ENCODE measurements at places on chromosomes 6 and 20.
A peak's percentile ranks its signal among the peaks of the same experiment; 100 is the strongest.

GRCh38 chr6:41367700-41368099, 32.3 kb downstream of the NCR2 start:
- peak; percentile 78 for DNase-seq

- DNase-seq: no peak
Observed at GRCh38 chr20:5116875-5117274, 2.9 kb downstream of the PCNA start.

DNA sequence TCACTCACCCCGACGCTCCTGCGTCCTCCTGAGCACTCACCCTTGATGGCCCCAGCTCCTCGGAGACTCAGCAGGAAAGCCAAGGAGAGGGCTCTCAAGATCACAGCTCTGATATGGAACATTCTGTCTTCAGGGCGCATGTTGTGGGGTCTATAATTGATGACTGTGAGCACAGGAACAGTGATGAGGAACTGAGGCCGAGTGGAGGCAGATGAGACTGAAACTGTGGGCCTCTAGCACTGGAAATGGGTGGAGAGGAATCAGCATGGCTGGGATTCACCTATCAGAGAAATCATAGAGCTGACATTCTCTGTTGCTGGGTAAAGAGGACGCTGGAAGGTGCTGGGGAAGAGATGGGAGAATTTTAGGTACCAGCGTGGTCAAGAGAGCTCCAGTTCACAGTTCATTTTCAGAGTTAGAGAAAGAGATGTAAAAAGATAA, at the start of gene HLA-DPA1:
Gene HLA-DPA1, minus strand, starts transcription at position 219 of the 441 bp plus-strand sequence.
- no peak for DNase-seq

DNA sequence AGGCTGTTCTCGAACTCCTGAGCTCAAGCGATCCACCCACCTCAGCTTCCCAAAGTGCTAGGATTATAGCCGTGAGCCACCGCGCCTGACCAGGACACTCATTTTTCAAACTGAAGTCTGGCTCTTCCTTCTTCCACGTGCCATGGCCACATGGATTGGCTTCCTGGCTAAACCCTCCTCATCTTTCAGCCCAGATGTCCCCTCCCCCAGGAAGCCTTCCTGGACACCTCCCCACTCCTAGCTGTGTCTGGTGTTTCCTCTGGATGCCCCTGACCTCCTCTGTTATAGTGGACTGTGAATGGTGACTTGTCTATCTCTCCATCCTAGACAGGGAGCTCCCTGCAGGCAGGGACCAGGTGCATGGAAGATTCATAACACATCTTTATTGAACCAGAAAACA, 57.2 kb downstream of the RIPOR3 start:
- DNase-seq: no peak

- no peak for DNase-seq
Observed at GRCh38 chr20:44496976-44497375, 21.3 kb downstream of the TTPAL start.

- no peak for DNase-seq
Observed at GRCh38 chr6:162728197-162728596, 423 bp downstream of the PACRG start.

DNA sequence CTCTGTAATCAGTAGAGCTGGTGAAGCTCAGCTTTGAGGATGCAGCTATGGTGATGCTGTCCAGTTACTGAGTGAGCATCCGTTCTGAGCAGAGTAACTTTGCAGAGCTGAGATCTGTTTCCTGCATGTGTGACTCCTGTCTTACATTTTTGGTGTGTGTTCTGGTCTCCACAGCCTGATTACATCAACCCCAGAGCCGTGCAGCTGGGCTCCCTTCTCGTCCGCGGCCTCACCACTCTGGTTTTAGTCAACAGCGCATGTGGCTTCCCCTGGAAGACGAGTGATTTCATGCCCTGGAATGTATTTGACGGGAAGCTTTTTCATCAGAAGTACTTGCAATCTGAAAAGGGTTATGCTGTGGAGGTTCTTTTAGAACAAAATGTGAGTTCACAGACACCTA, 81.6 kb downstream of the FAM120B start:
- DNase-seq: no peak

- DNase-seq: no peak
Observed at GRCh38 chr6:35401514-35401913, 50.6 kb upstream of the FANCE start.

DNA sequence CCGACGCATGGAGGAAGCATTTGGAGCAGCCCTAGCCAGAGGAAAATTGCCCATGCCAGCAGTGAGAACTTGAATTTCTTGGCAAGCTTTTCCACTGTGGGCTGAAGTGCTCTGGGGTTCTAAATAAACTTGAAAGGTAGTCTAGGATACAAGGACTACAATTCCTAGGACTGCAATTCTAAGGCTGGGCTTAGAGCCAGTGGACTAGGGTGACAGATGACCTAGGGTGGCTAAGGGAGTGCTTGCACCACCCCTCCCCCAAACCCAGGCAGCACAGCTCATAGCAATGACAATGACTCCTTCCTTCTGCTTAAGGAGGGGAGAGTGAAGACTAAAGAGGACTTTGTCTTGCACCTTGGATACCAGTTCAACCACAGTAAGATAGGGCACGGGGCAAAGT, 122.3 kb downstream of the THBS2 start:
- DNase-seq: no peak

DNA sequence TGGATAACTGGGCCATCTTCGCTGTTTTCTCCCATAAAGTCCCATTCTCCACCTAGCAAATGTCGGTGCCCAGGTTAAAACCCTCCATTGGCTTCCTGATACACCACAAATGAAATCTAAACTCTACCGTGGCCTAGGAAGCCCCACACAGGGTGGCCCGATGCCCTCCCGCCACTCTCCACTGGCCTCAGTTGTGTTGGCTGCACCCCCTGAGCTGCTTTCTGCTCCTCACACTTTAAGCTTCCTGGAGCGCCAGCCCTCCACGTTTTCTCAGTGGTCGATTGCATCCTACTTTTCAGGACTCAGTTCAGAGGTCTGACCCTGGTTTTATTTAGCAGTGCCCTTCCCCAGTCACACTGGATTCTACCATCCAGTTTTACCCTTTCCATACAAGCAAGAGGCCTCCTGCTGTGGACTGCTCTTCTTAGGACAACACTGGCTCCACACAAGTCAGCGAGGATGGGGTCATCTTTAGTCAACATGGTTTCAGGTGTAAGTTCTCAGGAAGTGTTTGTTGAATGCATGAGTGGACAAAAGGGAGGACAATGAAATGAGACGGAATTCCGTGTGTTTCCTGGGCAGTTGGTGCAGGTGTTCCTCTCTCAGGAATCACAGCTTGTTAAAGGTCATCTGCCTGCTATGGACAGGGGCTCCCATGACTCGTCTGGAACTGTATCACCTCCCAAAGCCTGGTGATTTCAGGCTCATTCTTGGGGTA, 124.1 kb downstream of the SULF2 start:
- no peak for DNase-seq

DNA sequence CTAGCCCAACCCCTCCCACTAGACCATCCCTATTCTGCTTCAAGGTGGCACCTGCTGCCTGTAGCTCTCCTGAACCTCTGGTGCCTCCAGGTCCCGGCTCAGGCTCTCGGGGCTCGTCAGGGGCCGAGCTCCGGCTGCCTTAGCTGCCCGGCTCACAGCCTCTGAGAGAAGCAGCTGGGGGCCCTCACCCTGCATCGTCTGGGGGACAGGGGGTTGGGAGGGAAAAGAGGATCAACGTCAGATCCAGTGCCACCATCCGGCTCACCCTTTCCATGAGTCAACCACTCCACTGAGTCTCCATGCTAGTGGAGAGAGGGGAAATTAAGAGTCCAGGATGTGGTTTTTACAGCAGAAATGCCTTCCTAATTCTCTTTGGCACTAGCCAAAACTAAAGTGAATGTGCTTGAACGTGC, 13.0 kb downstream of the BAG6 start:
- no peak for DNase-seq

DNA sequence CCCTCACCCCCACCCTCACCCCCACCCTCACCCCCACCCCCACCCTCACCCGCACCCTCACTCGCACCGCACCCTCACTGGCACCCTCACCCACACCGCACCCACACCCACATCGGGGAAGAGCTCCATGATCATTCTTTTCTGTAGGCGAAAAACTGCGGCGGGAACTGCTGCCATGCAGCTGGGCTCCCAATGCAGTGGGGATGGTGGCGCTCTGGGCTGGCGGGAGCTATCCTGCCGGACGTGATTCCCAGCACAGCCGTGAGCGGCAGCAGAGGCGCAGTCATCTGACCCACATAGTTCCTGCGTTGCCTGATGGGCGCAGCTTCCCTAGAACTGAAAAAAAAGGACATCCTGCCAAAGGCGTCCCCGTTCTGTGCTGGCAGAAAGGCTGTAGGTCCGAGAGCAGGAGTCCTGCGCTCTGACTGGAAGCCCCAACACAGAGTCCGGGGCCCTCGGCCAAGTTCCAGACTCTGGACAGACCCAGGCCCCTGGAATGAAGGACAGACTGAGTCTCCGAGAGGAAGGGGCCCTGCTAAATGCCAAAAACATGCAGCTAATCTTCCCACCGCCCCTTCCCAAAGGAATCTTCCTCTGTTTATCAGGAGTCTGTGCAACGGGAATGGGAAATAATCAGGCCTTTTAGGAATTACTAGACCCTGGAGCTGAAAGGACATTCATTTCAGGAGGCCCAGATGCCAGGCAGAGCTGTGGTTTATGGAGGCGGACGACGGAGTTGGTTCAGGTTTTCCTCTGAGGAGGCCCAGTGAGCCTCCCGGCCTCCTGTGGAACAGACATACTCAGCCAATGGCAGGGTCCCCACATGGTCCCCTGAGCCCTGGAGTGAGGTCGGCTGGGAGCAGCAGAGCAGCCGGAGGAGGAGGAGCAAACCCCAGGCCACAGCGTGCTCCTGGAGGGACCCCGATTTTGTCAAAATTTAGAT, 14.1 kb upstream of the TCFL5 start:
- DNase-seq: peak; percentile 86

DNA sequence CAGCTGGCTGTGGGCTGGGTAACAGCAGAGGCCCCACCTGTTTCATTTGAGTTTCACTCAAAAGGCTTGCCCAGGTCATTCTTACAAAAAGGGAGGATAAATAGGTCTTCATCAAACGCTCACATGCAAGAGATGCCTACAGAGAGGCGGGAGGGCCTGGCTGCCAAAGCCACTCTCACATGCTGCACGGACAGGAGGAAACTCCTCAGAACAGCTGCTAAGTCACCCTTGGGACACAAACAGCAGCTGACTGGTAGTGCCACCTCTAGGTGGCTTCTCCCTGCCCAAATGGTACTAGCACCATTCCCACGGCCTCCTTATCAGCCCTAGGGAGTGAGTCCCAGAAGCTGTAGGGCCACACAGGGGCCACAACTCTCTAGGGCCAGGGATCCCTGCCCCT, 23.8 kb downstream of the SLC22A23 start:
- DNase-seq: no peak

All from right forelimb (tissue), 1 donor.